ENCODE measurements at places on chromosomes 2 and 18.

DNA sequence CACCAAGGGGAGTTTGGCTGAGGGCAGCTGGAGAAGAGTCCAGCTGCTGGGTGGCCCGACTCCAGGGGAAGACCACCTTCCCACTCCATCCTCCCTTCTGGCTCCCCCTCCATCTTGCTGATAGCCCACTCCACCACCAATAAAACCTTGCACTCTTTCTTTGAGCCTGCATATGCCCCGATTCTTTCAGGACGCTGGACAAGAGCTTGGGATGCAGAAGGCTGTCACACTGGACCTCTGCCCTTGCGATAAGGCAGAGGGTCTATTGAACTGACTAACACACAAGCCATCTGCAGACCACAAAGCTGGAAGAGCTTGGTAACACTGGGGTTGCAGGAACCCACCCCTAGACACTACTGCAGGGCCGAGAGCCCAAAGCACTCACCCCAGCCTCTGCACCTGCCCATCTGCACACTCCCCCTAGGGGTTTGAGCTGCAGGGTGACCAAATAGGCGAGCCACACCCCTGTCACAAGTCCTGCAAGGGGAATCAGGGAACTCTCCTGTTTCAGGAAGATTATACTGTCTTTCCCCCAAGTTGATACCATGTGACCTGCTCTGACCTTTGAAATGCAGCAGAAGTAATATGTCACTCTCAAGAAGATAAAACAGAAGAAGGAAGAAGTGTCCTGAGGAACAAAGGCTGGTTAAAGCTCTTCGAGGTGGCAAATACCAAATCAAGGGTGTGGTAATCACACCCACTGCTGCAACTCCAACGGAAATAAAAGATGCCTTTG is 70.5 kb downstream of the SMAD4 start:
- no peak for DNase-seq

DNA sequence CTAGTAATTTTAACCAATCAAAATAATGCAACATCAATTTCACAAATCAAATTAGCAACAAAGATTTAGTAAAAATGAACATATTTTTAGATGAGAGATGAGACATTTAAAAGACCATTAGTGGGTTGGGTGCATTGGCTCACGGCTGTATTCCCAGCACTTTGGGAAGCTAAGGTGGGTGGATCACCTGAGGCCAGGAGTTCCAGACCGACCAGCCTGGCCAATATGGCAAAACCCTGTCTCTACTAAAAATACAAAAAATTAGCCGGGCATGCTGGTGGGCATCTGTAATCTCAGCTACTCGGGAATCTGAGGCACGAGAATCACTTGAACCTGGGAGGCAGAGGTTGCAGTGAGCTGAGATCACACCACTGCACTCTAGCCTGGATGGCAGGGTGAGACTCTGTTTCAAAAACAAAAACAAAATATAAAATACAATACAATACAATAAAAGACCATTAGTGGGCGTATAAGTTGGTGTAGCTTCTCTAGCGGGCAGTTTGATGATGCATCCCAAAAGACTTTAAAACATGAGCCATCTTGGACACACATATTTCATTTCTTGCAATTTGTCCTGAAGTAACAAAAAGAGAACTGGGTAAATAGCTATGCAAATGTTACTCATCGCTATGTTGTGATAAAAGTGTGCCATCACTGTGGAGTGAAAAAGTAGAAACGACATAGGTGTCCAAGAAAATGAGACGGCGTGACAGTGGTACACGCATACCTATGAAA is 101.8 kb downstream of the COL6A3 start:
- no peak for DNase-seq

GRCh38 chr2:18046558-18047212 is 168.2 kb downstream of the KCNS3 start:
- peak; percentile 17 for DNase-seq

- DNase-seq: no peak
Observed at GRCh38 chr2:226312155-226312554, 487.5 kb downstream of the IRS1 start.

DNA sequence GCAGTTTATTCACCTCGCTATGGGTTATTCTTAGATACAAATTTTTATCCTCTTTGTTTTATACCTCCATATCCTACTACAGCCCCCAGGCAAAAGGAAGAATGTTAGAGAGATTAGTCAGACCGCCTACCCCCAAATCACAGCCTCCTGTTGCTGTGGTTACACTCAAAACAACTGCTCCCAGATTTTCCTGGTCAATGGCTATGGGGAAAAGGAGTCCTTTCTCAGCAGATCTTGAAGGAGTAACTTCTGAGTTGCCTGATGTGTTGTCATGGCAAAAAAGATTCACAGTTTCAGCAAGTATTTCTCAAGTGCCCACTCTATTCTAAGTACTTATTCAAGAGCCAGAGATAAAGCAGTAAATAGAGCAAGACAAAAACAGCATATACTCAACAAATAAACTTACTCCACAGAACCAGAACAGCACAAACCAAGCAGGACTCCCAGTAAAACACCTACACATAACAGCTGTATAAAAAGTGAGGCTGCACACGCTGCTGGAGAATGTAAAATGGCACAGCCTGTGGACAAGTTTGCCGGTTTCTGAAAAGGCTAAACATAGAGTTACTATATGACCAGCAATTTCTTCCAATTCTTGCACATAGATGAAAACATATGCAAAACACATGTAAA is 104.8 kb downstream of the NOL10 start:
- peak; percentile 78 for DNase-seq

DNA sequence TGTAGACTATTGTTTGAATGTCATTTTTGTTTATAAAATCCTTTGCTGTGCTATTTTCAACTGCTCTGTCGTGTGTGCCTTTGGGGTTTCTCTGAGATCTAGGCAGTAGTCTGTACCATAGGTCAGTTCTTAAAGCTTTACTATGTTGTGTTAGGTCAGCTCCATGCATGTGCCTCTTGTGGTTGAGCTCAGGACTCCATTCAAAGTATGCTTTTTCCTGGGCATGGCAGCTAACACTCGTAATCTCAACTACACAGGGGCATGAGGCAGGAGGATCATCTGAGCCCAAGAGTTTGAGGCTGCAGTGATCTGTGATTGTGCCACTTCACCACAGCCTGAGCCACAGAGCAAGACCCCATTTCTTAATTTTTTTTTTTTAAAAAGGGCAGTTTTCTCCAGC is 174.4 kb upstream of the SPHKAP start:
- no peak for DNase-seq

- DNase-seq: peak; percentile 59
Observed at GRCh38 chr2:146661473-146662096, 1183.2 kb upstream of the ACVR2A start.

- DNase-seq: no peak
Observed at GRCh38 chr2:97913846-97914245, 81.9 kb downstream of the TMEM131 start.

DNA sequence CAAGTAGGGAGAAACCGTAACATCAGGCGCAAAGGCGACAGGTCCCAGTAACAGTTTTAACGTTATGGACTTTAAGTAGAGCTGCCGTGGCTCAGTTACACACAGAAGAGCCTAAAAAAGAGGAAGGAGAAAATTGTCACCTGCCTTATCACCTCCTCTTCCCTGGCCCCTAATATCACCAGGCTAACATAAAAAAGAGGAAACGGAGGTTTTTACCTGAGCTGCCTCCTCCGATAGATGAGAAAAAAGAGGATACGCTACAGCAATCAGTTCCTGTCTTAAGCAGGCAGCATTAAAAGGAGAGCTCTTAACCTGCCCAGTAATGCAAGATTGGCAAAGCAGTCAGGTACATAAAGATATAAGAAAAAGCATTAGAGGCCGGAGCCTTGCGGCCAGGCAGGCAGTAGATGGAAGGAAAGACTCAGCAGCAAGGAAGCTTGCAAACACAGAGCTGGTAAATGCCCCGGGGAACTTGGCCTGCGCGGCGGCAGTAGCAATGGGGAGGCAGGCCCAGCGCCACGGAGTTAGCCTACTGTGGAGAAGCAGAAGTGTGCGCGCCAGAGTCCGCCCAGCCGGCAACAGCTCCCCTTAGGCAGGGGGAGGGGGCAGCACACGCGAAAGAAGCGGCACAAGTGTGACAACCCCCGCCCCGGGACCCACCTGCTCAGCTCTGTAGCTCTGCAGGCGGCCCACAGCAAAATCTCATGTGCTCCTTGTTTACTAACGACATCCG is 116.3 kb upstream of the SCN7A start:
- DNase-seq: no peak

DNA sequence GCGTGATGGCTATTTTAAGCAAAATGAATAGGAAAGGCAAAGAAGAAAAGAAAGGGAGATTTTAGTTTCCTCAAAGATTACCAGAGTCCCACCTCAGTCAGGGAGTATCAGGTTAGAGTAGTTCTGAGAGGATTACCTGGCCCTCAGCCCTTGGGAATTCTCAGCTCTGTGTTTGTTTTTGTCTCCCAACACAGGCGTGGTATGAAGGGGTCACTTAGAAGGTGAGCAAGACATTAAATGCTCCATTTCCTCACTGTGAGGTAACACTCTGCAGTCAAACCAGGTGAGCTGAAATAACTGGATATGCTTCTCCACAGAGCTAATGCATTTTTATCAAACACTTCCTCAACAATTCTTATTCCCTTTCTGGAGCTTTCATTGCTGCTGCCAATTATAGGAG is 232.2 kb downstream of the IKZF2 start:
- DNase-seq: no peak
